ENCODE measurements at places on chromosomes 11 and 22.

DNA sequence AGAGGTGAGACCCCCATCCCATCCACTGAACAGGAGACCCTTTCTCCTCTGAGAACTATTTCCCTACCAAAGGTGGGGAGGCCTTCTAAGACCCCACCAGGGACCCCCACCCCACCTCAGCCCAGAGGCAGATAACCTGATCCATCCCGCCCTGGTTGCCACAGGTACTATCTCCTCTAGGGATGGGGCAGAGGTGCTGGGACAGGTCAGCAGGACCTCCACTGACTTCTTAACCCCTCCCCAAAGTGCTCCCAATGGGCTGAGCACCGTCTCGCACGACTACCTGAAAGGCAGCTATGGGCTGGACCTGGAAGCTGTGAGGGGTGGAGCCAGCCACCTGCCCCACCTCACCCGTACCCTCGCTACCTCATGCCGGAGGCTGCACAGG, 4.3 kb downstream of the INPPL1 start:
- no peak for DNase-seq

- DNase-seq: no peak
These were observed 24.9 kb downstream of the CDKN1C start for GRCh38 chr11:2860636-2861035.

GRCh38 chr11:10441652-10442503, 13.2 kb upstream of the AMPD3 start:
- no peak for DNase-seq

- DNase-seq: no peak
These were observed 18.5 kb upstream of the LRRC10B start for GRCh38 chr11:61489833-61490721.

- no peak for DNase-seq
These were observed 23.1 kb upstream of the FZD4 start for GRCh38 chr11:86978247-86978646.

- no peak for DNase-seq
These were observed 50.6 kb upstream of the MN1 start for GRCh38 chr22:27851974-27852746.

- DNase-seq: no peak
These were observed 47.3 kb downstream of the PLAAT5 start for GRCh38 chr11:63443714-63444113.

DNA sequence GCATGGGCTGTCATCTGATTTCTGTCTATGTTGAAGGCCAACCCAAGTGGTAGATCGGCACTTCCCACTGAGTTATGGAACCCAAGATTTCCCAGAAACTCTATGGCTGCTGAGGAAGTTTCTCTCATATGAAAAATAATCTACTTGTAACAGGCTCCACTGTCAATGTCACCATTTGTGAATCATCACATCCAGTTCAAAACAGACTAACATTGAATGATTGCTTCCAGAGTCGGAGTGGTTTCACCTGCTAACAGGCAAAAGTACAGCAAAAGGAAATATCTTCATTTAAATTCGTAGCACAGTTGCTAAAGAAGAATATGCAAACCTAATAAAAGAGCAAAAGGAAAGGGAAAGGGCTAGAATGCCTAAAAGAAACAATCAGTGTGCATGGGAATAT, 12.8 kb downstream of the WT1 start:
- no peak for DNase-seq

GRCh38 chr11:95793116-95793515, 2.8 kb downstream of the CEP57 start:
- no peak for DNase-seq

DNA sequence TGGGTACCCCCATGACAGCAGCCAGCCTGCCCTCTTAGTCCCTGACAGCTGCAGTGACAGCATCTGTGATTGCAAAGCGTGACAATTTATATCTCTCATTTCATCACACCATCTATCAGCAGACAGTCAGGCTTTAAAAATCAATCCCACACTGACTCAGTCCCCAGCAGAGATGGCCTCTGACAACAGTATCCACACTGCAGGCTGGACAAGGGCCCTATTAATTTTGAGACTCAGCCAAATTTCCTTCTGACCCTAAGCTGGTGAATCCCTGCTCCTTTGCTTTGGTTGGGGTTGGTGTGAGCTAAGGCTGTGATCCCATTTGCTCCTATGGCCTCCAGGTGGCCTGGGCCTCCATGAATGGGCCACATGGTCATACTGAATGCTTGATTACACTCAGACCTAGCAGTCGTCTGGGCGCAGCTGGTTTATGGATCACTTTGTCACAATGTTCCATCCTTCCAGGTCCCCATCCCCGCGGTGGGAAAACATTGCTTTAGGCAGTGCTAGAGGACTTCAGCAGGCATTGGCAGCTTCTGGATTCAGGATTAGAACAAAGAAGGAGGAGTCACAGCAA, 68.2 kb upstream of the B3GAT1 start:
- DNase-seq: no peak

Data from stimulated activated CD4-positive, alpha-beta T cell treated with anti-CD3 and anti-CD28 coated beads, TNF-alpha, amount 100 ng/mL, for 1 hour (primary cell).